NCI-H774 (cell line): ENCODE measurements at places on chromosomes 16 and 17.

DNA sequence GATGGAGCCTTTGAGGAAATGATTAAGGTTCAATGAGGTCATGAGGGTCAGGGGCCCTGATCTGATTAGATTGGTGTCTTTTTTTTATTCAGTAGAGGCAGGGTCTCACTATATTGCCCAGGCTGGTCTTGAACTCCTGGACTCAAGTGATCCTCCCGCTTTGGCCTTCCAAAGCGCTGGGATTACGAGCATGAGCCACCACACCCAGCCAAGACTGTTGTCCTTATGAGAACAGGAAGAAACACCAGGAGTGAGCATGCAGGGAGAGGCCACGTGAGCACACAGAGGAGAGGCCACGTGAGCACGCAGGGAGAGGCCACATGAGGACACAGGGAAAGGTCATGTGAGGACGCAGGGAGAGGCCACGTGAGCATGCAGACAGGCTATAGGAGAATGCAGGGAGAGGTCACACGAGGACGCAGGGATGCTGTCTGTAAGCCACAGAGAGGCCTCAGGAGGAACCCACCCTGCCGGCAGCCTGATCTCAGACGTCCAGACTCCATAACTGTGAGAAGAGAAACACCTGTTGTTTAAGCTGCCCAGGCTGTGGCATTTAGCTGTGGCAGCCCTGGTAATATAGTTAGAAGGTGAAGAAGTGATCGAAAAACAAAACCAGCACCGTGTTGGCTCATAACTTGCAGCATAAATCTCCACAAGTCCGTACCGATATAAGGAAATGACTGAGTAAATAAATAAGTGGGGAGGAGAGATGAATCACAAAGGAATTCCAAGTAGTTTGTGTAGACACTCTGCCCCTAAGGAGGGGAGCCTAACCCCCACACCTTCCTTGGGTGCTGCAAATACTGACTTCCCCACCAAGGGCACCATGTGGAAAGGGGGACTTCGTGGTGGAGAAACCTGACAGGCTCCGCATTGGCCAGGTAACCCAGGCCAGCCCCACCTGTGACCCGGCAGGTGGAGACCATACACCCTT is 14.6 kb upstream of the CSNK1D start:
- peak; percentile 100 for DNase-seq

- no peak for DNase-seq
These were observed 12.2 kb downstream of the DEXI start for GRCh38 chr16:10929853-10930754.

DNA sequence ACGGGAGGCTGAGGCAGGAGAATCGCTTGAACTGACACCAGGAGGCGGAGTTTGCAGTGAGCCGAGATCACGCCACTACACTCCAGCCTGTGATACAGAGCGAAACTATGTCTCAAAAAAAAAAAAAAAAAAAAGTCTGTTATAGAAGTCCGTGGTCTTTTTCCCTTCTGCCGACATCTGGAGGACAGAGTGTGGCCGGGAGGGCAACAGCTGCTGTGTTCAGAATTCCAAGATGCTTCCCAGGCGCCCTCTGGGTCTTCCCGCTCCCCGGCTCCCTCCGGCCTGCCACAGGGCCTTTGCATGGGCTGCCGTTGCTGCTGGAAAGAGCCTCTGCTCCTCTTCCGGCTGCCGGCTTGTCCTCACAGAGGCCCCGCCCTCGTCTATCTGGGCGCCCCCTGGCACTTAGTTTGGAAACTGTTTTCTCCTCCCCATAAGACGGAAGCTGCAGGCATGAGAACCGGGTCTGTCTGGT is 2.4 kb upstream of the CACNA1H start:
- DNase-seq: no peak

DNA sequence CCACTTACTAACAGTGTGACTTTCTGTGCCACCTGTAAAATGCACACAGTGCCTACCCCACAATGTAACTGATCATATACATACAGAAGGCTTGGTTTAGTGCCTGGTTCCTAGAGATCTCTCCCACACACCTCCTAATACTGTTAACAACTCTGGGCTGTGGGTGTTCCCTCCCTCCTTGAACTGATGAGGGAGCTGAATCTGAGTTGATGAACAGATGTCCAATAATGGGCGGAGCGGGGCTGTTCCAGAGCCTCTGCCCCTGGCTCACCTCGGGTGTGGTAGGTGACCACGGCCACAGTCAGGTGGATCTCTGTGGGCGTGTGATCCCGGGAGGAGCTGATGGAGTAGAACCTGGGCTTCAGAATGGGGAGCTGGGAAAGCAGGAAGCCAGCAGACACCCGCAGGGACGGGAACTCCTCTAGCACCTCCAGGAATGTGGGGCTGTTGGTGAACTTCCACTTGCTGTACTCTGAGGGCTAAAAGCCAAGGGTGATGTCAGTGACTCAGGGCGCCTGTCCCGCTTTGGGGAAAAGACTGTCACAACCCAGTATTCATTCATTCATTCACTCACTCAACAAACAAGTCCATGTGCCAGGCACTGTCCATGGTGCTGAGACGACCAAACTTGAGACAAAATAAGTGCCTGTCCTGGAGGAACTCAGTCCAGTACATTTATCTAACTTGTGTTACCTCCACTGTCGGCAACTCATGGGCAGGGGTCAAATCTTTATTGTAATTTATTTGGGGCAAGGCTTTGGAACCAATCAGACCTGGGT is 37.6 kb downstream of the NOS2 start:
- DNase-seq: no peak

DNA sequence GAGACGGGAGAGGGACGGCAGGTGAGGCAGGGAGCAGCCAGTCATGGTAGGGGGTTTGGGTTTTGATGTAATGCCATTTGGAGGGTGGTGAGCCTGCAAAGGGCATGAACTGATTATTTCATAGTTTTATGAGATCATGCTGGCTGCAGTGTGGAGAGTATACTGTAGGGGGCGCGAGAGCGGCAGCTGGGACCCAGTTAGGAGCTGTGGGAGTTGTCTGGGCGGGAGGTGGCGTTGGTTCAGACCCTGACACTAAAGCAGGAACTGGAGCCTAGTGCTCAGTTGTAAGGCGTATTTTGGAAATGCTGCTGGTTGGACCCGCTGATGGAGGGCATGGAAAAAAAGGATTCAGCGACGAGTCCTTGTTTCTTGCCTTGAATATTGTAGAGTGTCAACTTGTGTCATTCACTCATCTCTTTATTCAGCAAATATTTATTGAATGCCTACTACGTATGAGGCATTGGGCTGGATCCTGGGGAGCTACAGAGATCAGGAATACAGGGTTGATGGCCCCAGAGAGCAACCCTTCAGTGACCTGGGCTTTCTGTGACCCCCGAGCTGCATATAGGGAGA is 23.7 kb upstream of the KDM8 start:
- DNase-seq: peak; percentile 42

DNA sequence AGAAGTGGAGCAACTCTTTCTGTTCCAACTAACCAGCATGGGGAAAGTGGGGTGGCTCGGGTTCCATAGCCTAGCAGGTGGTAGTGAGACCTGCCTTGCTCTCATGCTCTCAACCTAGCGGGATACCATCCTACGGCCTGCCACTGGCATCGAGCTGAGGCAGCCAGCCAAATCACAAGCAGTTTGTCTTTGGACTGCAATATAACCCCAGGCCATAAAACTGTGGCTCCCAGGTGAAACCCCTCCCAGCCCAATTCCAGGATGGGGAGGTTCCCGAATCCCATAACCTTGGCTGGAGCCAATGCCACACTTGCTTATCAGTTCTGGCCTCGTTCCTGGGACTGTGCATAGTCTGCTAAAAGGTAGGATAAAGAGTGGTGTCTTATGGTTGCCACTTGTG is 155.8 kb upstream of the NETO2 start:
- DNase-seq: no peak

- no peak for DNase-seq
These were observed 58.0 kb upstream of the GSG1L start for GRCh38 chr16:28121527-28121926.

GRCh38 chr16:19753815-19754643 is 36.0 kb downstream of the IQCK start:
- DNase-seq: no peak

DNA sequence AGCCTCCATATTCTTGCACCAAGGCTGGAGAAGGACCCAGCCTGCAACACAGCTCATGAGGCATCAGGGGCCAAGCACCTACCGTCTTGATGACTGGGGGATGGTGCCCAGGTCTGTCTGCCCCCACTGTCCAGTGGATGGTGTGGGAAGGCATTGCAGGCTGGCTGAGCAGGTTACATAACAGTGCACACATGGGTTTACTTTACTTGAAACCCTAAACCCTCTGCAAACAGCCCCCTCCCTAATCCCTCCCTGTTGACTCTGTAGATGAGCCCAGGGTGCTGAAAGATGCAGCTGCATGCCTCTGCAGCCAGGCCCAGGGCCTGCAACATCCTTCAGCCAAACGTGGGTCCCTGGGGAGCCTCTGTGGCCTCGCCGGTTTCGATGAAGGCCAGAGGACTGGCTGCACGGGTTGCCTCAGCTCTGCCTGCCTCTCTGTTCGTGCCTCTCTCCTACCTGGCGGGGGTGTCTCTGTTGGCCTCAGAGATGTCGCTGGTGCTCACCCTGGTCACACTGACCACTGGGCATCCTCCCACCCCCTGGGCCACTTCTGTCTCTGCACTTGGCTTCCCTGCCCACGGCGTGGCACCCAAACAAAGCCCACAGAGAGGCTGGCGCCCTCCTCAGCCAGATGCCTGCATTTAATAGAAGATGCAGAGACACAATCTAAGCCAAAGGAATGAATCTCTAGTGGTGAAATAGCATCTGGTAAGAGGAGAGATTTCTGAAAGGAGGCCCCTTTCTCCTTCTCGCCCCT is 95.1 kb downstream of the METRNL start:
- peak; percentile 13 for DNase-seq

- DNase-seq: no peak
These were observed 50.2 kb downstream of the SLC47A1 start for GRCh38 chr17:19583871-19584270.

GRCh38 chr17:79417476-79417988 is 193.3 kb downstream of the RBFOX3 start:
- no peak for DNase-seq

DNA sequence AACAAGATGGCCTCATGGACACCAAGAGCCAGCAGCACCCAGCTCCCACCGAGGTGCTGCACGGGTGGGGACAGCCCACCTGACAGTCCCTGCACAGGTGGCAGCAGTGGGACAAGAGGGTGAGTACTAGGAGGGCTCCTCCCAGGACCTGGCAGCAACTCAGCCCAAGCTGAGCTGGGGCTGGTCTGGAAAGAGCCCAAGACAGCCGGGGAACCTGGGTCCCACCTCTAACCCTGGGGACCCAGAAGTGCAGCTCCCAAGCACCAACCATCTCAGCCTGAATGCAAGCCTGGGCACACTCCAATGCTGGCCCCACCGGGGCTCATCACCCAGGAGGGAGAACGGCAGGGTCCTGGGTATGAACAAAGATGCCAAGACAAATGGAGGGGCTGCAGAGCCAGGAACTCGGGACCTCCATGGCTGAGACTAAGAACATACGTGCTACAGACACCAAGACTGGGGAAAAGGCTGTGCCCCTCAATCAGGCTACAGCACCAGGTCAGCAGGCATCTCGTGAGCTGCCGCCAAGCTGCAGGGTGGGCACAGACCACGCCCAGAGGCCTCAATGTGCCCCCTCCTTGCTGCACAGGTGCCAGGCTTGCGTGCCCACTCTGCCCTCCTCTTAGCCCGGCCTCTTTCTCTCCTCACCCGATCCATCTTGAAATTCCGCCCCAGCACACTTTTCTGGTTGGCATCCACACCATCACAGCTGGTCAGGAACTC is 37.5 kb upstream of the GSG1L start:
- DNase-seq: no peak

DNA sequence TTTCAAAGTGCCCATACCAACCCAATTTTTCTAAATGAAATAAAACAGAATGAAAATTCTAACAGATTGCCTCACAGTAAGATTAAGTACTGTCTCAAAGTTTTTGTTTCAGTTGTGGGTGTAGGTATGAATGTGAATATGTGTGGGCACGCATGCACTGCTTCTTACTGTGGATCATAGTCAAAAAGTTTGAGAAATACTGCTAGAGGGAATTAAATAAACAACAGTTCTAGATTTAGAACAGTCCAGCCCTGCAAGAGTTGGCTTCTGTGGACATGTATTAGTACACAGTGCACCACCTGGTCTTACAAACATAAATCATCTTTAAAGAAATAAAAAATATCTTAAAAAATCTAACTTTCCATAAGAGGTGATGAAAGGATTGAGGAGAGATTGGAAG is 8.4 kb downstream of the ZNF652 start:
- DNase-seq: no peak

- no peak for DNase-seq
These were observed 37.6 kb upstream of the LGALS9 start for GRCh38 chr17:27593232-27593856.

GRCh38 chr17:13806092-13806491 is 204.4 kb upstream of the HS3ST3A1 start:
- no peak for DNase-seq
